ENCODE measurements at places on chromosomes 7 and 10.

DNA sequence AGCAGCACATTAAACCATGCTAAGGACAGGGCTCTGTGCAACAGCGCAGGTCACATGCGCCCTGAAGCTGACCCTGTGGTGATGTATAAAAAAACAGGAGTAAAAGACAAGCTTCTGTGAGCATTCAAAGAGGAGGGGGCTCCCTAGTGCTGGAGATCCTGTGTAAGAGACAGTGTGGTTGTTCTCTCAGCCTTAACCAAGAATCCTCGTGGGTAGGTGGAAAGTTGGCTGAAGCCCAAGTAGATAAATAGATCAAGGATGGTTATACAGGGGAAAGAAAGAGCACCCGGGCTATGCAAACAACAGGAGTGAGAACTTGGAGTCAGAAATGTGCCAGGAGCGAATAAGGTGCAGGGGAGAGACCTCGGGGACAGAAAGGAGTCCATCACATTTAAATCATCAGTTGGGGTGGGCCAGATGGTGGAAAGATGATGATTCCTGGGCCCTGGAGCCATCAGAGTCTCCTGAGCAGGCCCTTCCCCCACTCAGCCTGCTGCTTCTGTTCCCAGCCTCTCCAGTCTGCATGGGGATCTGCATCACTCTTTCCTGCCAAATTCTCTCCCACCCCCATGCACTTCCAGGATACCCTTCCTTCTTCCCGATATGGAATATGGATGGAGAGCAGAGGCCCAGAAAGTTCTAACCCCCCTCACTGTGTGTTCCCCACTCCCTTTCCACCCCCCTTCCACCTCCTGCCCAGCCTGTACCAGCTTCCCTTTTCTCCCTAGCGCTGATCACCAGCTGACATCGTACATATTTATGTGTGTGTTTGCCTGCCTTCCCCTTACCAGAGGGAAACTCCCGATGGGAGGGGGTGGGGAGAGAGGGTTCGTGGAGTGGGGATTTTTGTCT, 78.1 kb upstream of the PRR15 start:
- no peak for DNase-seq

DNA sequence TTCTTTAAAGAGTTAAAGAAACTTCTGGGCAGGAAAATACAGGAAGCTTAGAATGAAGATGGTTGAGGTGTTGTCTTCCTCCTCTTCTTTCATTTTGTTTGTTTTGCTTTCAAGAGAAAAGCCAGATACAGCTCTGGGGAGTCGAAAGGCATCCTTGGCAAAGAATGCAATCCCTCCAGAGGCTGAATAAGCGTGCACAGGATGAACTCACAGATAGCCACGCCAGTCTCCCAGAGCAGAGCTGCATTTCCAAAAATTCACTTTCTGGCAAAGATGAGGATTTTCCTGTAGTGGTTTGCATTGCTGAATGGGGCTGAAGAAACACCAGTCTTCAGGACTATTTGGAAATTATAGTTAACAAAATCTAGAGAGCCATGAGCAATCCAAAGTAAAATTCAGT, 336.4 kb downstream of the NRG3 start:
- DNase-seq: no peak

GRCh38 chr7:46424934-46425333, 503.9 kb upstream of the IGFBP3 start:
- no peak for DNase-seq

- DNase-seq: no peak
Observed at GRCh38 chr7:137890449-137890921, 43.7 kb upstream of the DGKI start.

All from GM04503 (cell line).